ENCODE measurements at places on chromosomes 6 and 20.
A peak's percentile ranks its signal among the peaks of the same experiment; 100 is the strongest.

- peak; percentile 3 for DNase-seq
These were observed 90.0 kb upstream of the IFNGR1 start for GRCh38 chr6:137309078-137309762.

- no peak for DNase-seq
These were observed 912 bp upstream of the DIDO1 start for GRCh38 chr20:62927128-62927705.

GRCh38 chr20:51542033-51542570 is 417 bp downstream of the NFATC2 start:
- DNase-seq, result no peak

DNA sequence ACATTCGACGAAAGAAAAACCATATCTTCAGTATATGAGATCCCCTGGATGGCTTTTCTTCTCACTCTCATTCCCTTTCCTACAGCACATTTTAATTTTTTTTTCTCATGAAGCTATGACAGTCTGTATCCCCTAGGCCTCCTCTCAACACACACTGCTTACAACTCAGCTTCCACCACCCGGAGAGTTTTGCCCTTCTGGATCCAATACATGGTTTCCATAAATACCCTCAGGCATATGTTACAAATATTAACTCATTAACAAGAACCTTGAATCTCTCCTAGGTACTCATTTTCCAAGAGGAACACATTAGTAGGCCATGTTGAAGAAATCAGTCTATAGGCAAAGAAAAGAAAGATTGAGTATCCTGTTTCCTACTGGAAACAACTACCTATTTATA is 44.0 kb downstream of the PAK5 start:
- DNase-seq, result no peak

- DNase-seq, result no peak
These were observed 12.5 kb downstream of the GNL1 start for GRCh38 chr6:30543821-30544220.

DNA sequence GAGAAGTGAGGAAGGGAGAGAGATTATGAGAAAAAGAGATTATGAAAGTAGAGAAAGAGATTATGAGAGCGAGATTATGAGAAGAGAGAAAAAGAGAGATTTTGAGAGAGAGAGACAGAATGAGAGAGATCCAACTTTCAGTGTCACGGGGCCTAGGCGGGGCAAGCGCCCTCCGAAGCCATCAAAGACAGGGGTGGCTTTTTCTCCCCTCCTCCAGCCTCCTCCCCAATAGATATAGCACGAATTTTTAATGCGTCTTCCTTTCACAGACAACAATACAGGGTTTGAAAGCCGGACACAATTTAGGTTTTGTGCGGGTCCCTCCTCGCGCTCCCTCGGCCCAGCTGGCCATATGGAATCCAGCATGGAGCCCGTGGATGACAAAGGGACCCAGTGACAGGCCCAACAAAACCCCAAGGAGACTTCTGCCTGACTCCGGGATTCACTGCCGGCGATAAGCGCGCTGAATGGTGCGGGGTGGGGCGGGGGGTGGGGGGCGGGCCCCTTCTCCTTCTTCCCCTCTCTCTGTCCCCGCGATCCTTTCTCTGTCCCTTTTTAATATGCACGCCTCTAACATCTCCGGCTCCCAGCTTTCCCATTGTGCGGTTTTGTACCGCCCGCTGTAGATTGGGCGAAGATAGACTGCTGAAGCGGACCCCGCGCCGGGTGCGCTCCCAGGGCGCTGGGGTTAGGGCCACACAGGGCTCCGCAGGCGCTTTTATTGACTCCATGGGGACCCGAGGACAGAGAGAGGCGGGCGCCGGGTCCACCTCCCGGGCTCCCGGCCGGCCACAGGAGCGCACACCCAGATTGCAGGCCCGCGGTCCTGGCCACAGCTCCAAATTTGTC is 5.4 kb downstream of the NKX2-2 start:
- peak; percentile 20 for DNase-seq

GRCh38 chr6:168219804-168220203 is 99.8 kb downstream of the DACT2 start:
- no peak for DNase-seq

- peak; percentile 46 for DNase-seq
These were observed 126.9 kb upstream of the TIAM2 start for GRCh38 chr6:154868143-154868594.

DNA sequence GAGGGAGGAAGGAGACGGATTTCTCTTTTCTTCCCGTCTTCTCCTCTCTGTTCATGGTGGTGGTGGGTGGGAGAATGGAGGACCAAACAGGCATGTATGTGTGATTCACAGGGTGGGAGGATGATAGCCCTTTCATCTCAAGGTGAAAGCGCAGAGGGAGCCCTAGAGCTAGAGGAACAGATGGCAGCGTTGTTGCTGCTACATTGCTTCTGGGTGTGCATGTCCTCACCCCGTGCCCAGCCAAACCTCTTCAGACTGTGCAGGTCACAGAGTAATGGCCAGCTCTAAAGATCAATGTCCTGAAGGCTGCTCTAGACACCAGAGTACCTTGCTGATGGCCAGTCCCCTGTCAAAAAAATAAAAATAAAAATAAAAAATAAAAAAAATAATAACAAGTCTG is 301.8 kb downstream of the TBC1D7 start:
- peak; percentile 44 for DNase-seq

- DNase-seq, result no peak
These were observed 40.6 kb upstream of the NHSL1 start for GRCh38 chr6:138539876-138540275.

DNA sequence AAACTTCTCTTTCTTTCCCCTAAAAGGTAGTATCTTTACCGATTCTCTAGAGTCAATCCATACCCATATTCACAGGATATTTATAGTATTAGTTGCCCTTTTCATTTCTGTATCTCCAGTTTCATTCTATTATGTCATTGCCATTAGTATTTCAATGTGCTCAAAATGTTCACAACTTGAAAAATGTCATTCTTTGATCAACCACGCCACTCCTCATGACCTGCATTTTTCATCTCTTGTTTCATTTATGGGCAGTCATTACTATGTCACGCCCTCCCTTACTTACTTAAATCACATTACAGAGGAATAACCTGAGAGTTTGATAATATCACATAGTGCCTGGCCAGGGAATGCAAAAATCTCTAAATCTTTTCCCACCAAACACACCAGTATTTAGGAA is 427.3 kb upstream of the GJE1 start:
- DNase-seq, result no peak

- DNase-seq, result no peak
These were observed 207.2 kb upstream of the STXBP5 start for GRCh38 chr6:146997062-146997461.

DNA sequence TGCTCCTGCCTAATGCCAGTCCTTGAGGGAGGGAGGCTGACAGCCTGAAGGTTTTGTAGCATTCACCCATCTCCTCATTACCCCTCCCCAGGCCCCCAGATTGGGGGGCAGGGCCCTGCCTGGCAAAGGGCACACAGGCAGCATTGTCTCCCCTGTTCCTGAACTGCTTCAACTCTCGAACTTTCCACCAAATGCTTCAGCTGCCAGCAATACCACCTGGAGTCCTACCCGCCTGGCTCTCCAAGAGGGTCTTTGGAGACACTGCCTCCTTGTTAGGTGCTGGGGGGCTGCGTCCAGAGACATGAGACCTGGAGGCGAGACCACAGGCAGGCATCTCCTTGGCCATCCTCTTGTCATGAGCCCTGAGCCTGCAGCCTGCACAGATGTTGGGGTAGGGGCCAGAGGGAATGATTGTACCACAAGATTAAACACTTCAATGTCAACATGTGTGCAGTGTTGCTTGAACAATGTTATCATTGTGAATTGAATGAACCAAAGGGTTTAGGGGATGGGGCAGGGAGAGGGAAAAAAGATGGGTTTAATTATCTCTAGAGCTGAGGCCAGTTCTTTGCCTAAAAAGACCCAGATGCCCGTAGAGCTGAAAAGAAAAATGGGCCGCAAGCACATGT is 25.0 kb downstream of the BMP7 start:
- peak; percentile 78 for DNase-seq

DNA sequence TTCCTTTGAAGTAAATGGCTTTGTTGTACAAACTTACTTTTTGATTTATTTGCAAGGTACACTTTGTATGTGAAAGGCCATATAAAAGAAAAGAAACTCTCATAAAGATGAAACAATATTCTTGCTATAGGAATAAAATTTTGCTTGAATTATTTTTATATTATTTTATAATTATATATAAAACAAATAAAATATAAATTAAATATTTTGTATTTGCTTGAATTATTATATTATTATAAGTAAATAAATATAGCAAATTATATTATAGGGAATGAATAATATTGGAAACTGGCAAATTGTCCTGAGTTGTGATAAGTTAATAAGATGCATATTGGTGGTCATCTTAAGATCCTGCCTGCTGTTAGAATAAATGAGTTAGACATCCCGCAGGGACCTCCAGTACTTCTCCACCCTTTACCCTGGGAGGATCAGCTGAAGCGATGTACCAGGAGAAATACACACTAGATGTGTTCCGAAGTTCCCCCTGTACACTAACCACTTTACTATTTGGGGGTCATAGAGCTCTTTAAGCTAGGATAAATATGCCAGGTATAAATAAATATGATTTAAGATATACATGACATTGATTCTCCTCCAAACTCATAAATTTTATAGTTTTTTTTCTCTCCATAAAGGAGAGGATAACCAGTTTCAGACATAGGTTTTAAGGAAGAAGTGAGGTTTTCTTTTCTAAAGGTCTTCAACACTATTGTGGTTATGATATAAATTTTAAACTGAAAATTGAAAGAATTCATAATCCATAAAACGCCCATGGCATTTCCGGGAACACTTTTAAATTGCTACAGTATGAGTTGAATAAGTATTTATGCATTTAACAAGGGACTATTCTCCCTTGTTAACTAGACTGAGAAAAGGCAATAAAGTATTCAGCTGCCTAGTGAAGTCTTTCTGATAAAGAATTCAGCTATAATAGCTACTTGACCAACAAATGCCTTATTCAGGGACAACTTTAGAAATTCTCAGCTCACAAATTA is 486.3 kb upstream of the MARCKS start:
- no peak for DNase-seq

GRCh38 chr6:45584127-45584526 is 206.4 kb upstream of the SUPT3H start:
- DNase-seq, result no peak

DNA sequence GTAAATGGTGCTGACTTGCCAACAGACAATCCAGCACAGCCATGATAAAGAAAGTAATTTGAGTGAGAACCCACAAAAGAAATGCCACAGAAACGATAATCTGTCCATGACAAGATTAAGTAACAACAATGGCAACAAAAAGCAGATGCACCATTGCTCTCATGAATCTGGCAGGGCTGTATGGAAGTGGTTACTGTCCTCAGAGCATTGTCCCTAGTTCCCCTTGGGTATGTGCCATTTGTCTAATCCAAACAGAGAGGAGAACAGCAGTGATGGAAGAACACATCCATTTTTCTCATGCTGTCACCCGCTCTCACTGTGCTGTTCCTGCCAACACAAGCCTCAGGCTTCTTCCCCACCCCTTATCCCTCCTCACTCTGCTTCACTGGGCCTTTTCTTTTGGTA is 65.8 kb downstream of the REV3L start:
- DNase-seq, result peak; percentile 58

DNA sequence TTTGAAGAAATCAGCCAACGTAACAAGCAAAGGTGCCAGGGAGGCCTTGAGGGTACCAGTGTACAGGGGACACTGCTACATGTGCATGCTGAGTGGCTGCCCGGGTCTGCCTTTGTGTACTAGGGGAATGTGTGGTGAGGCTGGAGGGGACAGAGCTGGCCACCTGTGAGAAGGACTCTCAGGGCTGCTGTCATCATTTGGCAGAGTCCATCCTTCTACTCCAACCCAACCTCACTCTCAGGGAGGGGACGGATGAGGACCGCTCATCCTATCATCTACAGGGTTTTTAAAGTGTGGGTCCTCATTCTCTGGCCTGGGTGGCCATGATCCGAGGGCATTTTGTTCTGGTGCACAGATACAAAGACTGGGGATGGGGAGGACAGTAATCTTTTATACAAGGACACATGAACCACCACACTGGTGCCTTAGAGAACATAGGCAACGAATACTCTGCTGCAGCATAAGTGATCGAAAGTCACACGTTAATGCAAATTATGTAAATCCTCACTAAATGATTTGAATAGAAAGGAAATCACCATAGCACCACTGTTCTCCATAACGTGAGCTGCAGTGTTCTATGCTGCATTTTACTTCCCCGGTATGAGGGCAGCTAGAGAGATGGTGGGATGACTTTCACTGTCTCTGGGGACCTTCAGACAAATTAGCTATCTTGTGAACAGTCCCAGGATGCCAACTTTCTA is 181.4 kb downstream of the GMPR start:
- DNase-seq, result no peak

DNA sequence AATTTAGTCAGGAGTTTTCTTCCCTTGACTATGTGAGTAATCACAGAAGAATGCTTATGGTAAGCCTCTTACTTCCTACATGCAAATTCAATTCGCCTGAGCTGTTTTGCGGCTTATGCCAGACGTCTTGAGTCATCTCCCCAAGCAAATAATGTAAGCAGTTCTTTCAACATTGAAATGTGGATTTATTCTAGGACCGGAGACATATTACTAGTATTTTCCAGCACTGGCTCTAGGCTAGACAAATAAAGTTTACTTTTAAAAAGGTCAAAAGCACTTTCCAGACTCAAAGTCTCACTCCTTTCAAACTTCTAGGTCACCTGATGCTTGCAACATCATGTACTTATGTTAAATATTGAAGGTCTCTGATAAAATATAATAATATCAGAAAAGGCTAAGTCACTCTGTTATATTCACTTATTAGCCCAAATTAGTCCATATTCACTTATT is 38.1 kb upstream of the NOX3 start:
- DNase-seq, result no peak

- DNase-seq, result no peak
These were observed 560.3 kb downstream of the BMP2 start for GRCh38 chr20:7327810-7328209.

GRCh38 chr6:5302995-5303622 is 41.8 kb downstream of the FARS2 start:
- no peak for DNase-seq

GRCh38 chr6:140281236-140281635 is 906.8 kb upstream of the CITED2 start:
- DNase-seq, result no peak

DNA sequence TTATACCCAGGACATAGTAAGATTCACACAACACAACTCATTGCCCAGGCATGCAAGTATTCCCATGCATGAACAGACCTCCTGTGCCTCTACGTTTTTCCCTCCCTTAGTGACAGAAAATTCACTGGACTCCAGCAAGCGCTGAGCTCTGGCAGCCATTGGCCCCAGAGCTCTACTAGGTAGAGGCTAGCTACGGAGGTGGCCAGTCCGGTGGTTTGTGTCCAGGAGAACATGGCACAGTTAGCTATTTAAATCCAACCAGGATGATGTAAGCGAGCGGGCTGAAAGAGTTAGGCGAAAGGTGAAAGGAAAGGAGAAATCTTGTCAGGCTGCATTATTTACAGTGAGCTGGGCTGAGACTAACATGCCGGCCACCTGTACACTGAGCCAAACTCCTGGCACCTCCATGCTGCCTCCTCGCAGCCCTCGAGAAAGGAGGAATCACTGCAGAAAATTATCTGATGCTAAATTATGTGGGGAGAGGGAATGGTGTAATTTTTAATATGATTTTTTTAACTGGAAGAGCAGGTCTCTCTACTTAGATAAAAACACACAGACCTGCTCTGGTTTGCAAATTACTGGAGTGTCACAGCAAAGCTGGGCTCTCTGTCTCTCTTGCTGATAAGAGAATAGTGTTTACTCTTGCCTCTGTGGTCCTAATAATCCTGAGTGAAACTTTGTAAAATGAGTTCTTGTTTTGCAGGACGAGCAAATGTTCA is 50.1 kb upstream of the ARMC2 start:
- no peak for DNase-seq

- DNase-seq, result no peak
These were observed 140.7 kb upstream of the STXBP5 start for GRCh38 chr6:147063469-147064031.

GRCh38 chr20:49344975-49345374 is 67.1 kb upstream of the ZNFX1 start:
- peak; percentile 39 for DNase-seq

Data from SK-N-SH (cell line).